ENCODE measurements at places on chromosomes 7 and 10.

- DNase-seq: no peak
These were observed 16.3 kb downstream of the AKR1D1 start for GRCh38 chr7:138092486-138093028.

DNA sequence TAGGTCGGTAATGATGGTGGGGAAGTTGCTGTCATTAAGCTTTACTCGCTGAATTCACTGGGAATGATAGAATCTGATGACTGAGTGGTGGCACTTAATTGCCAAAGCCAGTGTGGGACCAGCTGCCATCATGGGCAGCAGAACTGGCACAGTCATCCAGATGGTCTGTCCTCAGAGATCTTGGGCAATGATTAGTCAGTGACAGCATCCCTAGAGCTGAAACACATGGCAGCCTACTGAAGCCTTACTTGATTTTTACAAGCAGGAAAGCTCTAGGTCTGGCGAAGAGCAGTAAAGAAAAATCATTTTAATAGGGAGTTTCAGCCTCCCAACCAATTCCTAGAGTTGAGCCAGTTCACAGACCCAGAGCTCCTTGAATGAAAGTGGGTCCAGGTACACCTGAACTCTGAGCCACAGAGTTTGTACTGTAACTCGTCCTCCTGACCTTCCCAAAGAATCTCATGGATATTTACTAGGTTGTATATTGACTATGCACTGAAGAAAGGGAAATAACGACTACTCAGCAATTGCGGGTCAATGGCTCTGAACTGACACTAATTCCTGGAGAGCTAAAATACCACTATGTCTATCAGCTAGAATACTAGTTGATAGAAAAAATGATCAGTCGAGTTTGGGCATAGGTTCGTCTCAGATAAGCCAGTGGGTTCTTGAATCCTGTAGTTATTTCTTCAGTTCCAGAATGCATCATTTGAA, 4.4 kb upstream of the ASB13 start:
- no peak for DNase-seq

DNA sequence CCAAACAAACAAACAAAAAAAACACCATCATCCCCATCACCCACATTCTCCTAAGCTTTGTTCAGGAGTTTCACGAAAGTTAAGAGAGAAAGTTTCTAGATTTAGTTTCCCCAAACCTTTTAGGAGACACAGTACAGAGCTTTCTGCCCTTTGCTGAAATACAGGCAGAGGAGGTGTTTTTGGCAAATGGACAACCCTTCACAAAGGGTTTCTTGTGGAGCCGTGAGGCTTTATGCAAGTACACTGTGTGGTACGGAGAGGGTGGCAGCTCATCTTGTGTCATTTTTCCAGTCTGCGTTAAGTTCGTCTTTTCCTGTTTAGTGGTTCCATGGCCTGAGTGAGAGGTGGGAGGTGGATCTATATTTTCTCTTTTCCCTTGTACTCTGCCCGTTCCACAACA, 215.5 kb upstream of the PRKCQ start:
- DNase-seq: no peak

DNA sequence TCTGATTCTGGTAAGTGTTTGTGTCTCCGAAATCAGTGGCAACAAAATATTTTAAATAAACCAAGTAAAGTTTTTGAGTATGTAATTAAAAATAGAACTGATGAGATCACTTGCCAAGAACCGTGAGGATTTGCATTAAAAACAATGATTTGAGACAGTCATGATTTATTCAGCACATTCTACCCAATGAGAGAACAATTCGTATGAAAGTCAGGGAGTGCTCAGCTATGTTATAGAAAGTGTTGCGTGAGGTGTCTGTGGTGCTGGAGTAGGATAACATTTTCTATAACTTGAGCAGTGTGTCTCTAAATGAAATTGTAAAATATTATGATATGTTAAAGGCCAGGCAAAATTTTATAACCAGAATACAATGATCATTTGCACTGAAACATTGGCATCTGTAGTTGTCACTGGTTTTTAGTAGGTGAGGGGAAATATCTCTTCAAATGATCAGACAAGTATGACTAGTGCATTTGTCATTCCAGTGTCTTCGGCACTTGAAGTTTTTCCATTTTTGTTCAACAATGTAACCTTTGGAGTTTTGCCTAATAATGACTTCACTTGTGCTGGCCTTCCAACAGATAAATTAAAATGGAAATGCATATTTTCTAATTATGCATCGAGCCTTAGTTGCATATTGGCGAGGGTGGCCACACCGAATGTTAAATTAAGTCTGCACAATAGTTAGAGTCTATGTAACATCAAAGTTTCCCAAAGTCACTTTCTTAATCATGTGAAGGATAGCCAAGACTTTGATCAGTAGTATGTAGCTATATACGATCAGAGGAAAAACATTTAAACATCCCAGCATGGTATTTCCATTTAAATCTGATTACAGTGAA, 335.9 kb downstream of the GFRA1 start:
- no peak for DNase-seq

GRCh38 chr7:134694299-134694698, 47.6 kb downstream of the BPGM start:
- DNase-seq: no peak

GRCh38 chr7:35734001-35734483, 39.1 kb upstream of the HERPUD2 start:
- DNase-seq: no peak

DNA sequence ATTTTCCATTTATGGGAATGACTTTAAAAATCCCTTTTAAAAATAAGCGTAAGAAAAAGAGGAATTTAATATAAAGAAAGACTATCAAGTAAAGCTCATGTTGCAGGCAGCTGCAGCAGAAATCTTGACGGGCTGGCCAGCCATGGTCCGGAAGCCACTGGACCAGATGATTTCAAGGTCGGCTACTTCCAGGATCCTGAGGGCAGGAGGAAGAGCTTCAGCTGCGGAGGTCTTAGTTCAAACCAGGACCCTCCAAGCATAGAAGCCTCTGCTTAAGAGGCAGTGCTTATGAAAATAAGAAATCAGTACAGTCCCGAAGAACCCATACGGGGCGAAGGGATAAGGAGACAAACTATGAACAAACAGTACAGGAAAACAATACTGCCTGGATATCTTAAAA, 220.2 kb upstream of the CELF2 start:
- DNase-seq: no peak

GRCh38 chr10:110181911-110182310, 25.5 kb upstream of the MXI1 start:
- DNase-seq: no peak

GRCh38 chr10:72333112-72334015, 21.4 kb downstream of the DNAJB12 start:
- no peak for DNase-seq

GRCh38 chr7:78130446-78131215, 332.1 kb downstream of the PHTF2 start:
- no peak for DNase-seq

GRCh38 chr10:116385994-116386809, 41.4 kb upstream of the PNLIPRP3 start:
- DNase-seq: no peak

Measured in esophagus squamous epithelium (tissue), 5 donors.